HCEC 1CT (cell line): ENCODE measurements at places on chromosomes 2 and 18.

GRCh38 chr2:20530520-20530919, 83.6 kb downstream of the RHOB start:
- no peak for DNase-seq

- DNase-seq, result no peak
Observed at GRCh38 chr2:97733341-97734035, 20.1 kb downstream of the ZAP70 start.

- no peak for DNase-seq
Observed at GRCh38 chr2:197263077-197263476, 47.5 kb downstream of the ANKRD44 start.

DNA sequence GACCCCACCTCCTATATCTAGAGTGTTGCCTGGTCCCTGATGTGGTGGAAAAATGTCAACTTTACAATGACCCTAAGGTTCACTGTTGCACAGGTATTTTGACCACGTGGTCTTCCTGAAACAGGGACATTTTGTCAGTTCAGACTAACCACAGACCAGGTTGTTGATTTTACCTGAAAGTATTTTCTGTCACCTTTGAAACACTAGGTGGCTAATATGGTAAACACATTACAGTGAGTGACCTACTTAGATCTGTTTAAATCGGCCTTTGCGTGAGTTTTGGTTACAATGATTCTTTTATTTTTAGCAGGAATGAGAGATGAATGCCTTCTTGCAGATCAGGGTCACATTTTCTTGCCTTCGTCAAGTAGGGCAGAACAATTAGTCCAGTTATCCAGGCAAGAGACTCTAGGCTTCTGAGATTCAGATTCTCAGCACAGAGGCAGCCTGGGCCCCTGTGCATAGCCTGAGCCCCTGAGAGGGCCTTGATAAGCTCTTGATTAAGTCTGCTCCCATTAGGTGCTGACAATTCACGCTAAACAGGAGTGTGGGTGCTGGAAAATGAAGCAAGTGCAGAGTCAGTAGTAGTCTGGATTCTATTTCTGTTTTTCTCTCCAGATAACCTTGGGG, 226.2 kb downstream of the KCNS3 start:
- no peak for DNase-seq

DNA sequence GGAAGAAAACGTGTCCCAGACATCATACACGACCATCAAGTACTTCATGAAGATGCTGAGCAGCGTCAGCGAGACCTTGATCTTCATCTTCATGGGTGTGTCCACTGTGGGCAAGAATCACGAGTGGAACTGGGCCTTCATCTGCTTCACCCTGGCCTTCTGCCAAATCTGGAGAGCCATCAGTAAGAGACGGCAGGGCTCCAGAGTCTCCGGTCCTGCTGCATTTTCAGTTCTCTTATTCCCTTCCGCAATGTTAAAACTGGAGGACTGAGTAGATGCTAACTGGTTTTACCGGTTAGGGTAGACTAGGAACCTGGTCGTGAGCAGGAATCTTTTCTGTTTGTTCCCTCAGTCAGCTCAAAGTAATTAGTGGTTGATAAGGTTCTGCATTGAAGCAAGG, 32.3 kb downstream of the SLC9A4 start:
- DNase-seq, result no peak

DNA sequence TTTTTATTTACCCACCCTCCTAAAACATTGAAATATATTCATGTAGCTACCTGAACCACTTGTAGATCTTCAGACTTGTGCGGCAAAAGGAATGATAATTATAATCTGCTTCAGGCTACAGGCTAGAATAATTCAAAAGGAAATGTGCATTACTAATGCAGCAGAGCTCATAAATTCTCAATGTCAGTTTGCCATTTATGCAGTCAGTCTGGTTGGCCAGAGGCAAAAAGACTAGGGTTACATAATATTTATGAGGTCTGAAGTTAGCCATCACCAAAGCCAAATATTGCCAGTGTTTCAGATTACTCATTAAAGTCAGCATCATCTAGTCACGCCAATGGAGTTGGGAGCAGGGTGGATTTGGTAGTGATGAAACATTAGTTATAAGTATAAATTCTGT, 38.9 kb downstream of the METAP1D start:
- peak; percentile 52 for DNase-seq

GRCh38 chr18:44871771-44872170, 191.1 kb downstream of the SETBP1 start:
- no peak for DNase-seq

DNA sequence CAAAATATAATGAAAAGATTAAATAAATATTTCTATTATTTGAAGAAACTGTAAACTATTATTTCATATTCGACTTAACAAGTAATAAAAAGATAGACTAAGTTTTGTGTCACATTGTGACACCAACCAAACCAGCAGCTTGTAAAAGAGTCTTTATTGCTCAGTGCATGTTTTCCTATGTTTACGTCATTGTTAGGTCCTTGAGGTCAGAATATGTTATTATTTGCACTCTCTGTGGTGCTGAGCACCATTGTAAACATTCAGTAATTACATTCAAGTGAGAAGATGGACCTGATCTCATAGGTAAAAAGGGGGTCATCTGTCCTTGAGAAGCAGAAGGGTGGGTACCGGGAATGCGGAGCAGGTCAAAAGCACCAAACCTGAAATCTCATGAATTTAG, 1999.1 kb upstream of the CELF4 start:
- no peak for DNase-seq

- DNase-seq, result no peak
Observed at GRCh38 chr2:124959581-124959980, 934.5 kb downstream of the CNTNAP5 start.

- peak; percentile 15 for DNase-seq
Observed at GRCh38 chr2:172345956-172346555, 81.3 kb upstream of the ITGA6 start.

- DNase-seq, result no peak
Observed at GRCh38 chr2:8489221-8489620, 192.6 kb upstream of the ID2 start.

DNA sequence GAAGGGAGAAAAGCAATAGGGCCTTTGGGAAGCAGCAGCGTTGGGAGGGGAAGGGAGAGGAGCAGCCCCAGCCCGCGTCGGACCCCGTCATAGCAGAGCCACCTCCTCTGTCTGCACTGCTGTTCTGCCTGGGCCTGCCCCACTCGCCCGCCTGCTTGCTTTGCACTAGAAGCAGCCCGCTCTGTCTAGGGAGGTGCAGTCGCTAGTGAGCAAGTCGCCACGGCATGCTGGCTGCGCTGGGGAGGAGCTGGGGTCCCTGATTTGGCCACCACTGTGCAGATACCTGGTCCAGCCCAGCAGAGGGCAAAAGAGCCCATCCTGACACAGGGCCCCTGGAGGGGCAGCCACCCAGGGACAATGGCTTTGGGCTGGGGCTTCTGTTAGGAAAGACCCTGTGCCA, 8.0 kb upstream of the TMEM214 start:
- DNase-seq, result no peak
